Fibroblast of pulmonary artery (primary cell): ENCODE measurements at places on chromosomes 5 and 9.

- DNase-seq, result no peak
These were observed 285.8 kb downstream of the ZNF608 start for GRCh38 chr5:124460642-124461041.

DNA sequence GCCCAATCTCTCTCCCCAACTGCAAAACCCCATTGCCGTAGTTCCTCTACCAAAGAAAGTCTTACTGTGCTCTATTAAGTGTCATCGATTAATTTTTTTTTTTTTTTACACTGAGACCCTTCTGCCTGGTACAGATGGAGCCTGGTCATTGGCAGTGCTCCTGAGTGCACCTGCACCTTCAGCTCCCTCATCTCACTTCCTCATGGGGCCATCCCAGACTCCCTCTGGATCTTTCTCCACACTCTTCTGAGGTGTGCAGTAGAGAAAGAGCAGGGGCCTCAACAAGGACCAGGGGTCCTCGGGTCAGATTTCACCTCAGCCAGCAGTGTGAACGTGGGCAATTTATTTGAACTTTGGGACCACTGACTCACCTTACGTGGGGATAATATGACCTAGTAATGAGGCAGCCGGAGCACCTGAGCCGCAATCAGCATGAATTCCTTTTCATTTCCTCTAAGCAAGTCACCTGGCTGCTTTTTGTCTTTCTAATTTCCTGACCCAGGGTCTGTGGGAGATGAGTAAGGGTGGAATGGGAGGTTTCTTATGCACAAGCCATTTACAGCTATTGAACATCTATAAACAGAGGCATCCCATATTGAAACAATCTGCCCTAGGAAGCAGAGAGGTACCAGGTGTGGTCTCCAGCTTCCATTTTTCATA lies 22.3 kb upstream of the GABRP start:
- DNase-seq, result no peak

GRCh38 chr5:158679221-158679641 lies 420.5 kb downstream of the EBF1 start:
- no peak for DNase-seq

DNA sequence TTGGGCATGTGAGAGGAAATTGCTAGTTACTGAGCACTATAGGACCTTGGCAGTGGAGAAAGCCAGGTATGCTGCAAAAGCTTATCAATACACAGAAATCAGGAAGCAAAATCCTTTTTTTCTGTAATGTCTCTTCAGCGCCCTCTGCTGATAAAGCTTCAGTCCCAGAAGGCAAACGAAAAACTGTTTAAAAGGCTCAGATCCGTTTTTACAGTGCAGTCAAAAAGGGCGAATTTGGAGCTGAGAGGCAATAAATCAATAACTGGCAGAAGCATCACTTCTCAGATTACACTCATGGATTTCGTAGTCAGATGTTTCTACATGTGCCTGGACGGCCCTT lies 1.1 kb upstream of the MAN2A1 start:
- DNase-seq, result peak; percentile 43

DNA sequence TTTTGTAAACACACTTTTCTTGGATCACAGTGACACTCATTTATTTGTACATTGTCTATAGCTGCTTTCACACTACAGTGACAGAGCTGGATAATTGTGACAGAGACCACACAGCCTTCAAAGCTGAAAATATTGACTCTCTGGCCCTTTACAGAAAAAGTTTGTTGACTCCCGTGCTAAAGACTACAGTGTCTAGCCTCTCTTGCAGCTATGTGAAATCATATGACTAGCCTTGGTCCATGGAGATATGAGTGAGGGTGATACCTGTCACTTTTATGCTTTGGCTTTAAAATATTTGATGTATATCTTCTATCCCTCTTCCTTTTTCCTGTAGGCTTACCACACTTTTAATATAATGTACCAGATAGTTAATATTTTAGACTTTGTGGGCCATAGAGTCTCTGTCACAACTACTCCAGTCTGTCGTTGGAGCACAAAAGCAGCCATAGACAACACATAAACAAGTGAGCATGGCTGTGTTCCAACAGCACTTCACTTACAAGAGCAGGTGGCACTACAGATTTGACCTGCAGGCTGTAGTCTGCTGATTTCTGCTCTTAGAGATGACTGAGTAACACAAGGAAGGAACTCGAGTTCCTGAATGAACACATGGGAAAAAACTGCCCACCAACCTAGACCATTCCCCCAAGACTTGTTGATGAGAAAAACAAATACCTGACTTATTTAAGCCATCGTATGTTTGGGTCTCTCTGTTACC lies 73.5 kb upstream of the ANKRD55 start:
- DNase-seq, result no peak

- no peak for DNase-seq
These were observed 36.8 kb downstream of the TGFBI start for GRCh38 chr5:136065588-136065987.

DNA sequence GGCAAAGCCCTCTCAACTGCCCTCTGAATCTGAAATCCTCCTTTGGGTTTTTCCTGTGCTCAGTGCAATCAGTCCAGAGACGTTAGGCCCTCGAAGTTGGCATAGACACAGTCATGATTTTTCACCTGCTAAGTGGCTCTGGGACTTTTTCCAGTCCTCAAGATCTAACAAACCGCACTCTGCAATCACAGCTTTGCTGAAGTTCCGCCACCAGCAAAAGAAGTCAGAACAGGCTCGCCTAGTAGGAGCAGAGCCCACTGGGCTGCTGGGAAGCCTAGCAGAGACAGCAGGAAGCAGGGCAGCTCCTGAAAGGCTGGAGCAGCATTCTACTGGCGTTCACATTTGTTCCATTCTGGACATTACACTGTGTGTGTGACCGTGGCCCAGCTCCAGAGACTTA lies 222.8 kb upstream of the KIF2A start:
- no peak for DNase-seq

DNA sequence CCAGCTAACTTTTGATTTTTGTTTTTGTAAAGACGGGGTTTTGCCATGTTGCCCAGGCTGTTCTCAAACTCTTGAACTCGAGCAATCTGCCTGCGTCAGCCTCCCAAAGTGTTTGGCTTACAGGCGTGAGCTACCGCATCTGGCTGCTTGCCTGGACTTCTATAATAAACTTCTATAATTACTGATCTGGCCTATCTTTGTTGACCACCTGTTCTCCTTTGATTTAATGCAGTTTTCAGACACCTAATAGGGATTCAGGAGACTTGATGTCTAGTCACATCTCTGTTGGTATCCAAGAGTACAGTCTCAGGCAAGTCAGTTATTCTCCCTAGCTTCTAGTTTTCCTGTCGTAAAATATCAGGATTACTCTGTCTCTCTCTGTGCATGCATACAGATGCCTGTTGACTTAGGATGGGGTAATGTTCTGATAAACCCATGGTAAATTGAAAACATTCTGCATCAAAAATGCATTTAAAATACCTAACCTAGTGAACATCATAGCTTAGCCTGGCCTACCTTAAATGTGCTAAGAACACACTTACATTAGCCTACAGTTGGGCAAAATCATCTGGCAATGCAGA lies 51.5 kb upstream of the NR3C1 start:
- no peak for DNase-seq

- DNase-seq, result no peak
These were observed 470 bp downstream of the IL31RA start for GRCh38 chr5:55851675-55851979.

GRCh38 chr5:37248970-37249814 lies at the start of gene CPLANE1:
TSS of gene CPLANE1 (minus strand) at chr5:37249376. CDS start at chr5:37247698, 1,678 bp downstream.
- DNase-seq, result peak; percentile 83
